ENCODE measurements at places on chromosomes 7 and 10.
A peak's percentile ranks its signal among the peaks of the same experiment; 100 is the strongest.

GRCh38 chr10:132915411-132915810 lies 27.0 kb downstream of the CFAP46 start:
- DNase-seq, result no peak

- no peak for DNase-seq
Measured at GRCh38 chr7:115747174-115747573, 283.4 kb downstream of the TFEC start.

DNA sequence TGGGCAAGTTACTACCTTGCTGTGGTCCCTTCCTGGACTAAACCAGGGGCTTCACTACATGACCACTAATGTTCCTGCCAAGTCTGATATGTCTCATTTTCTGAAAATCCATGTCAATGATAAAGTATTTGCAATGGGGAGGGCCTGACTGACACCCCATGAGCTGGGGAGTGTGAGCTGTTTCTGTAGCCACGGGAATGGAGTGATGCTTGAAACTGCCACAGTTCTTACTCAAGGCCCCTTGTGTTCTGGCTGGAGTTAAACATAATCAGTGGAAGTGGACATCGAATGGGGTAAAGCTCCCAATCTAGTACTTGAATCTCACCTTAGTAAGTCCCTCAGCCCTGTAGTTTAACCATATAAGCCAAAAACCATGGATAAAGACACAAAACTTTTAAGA lies 61.9 kb upstream of the PDLIM1 start:
- no peak for DNase-seq

- DNase-seq, result no peak
Measured at GRCh38 chr7:130814778-130815335, 80.8 kb upstream of the KLF14 start.

DNA sequence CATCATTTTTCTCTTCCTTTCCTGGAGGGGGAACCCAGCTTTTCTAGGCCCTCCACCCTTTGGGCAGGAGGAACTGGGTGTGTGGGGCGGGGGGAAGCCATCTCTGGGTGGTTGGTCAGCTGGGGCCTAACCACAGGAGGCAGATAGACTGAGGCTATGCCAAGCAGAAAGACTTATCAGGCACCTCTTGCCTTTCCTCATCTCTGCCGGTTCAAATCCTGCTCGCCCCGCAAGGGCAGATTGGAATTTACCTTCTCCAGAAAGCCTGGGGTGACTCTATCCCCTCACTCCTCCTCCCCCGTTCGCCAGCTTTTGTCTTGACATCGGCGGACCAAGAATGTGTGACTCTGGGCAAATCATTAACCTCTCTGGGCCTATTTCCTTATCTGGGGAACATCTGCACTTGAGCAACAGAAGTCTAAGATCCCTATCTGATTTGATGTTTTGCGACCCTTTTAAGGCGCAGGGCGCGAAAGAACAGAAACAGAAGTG lies 584 bp upstream of the GARS1 start:
- DNase-seq, result peak; percentile 14

GRCh38 chr7:134364619-134365037 lies 47.9 kb upstream of the SLC35B4 start:
- DNase-seq, result no peak

GRCh38 chr7:954330-955238 lies at the start of gene ADAP1:
Gene ADAP1 (minus strand): TSS chr7:954680. CDS start chr7:954477, 203 bp downstream.
- DNase-seq, result peak; percentile 24

GRCh38 chr10:71006506-71006905 lies 118.1 kb upstream of the PCBD1 start:
- DNase-seq, result no peak

DNA sequence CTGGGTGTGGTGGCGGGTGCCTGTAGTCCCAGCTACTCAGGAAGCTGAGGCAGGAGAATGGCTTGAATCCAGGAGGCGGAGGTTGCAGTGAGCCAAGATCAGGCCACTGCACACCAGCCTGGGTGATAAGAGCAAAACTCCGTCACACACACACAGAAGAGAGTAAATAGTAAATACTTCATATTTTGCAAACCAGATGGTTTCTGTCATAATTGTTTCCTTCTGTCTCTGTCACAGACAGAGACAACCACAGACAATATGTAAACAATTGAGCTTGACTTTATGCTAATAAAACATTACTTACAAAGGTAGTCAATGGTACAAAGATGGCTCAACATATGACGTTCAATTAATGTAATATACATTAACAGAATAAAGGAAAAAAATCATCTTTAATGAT lies 83.7 kb downstream of the JMJD1C start:
- no peak for DNase-seq

GRCh38 chr10:132961787-132962622 lies 19.6 kb upstream of the CFAP46 start:
- no peak for DNase-seq

GRCh38 chr10:7186387-7187018 lies 224.3 kb downstream of the SFMBT2 start:
- DNase-seq, result no peak

- no peak for DNase-seq
Measured at GRCh38 chr7:37128327-37129034, 320.2 kb downstream of the ELMO1 start.

- DNase-seq, result no peak
Measured at GRCh38 chr7:140300243-140301136, 97.8 kb downstream of the SLC37A3 start.

GRCh38 chr7:156932006-156932405 lies 17.5 kb upstream of the NOM1 start:
- DNase-seq, result no peak

DNA sequence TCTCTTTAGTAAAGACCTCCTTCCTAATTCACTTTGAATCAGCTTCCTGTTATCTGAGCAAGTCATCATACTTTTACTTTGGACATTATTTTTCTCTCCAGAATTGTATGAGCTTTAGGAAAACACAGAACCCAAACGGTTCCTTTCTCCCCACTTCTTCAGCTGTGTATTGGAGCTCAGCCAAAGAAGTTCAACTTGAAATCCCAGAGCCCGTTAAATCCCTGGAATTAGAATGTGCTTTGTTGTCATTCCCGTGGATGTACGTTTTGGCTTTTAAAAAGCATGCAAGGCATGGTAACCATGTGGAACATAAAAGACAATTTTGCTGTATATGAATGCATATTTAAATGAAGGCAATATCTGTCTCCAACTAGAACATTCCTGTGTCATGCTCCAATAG lies 46.6 kb downstream of the AGMO start:
- DNase-seq, result no peak

DNA sequence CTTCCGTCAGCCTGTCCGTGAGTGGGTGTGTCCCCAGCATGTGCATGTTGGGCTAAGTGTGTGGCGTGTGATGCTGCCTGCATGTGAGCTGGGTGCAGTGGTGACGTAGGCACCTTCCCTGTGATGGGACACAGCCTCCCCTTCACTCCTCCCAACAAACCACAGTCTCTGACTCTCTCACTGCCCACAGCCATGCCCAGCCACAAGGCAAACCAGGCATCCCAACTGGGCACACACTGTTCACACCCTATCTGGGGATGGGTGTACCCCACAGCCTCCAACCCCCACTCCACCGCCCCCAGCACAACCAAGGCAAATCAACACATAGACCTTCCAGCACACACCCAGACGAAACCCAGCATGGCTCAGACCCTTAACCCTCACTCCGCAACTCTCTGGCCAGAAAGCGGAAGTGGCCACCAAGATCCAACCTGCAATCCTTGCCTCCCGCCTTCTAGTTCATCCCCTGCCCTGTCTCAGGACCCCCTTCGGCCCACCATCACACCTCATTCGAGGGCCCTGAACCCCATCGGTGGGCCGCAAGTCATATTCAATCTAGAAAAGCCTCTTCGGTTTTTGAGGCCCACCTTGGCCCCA lies 10.4 kb downstream of the PSD start:
- no peak for DNase-seq

- DNase-seq, result no peak
Measured at GRCh38 chr7:81447351-81447952, 322.4 kb downstream of the HGF start.

- no peak for DNase-seq
Measured at GRCh38 chr7:129784437-129784782, 168.3 kb downstream of the UBE2H start.

DNA sequence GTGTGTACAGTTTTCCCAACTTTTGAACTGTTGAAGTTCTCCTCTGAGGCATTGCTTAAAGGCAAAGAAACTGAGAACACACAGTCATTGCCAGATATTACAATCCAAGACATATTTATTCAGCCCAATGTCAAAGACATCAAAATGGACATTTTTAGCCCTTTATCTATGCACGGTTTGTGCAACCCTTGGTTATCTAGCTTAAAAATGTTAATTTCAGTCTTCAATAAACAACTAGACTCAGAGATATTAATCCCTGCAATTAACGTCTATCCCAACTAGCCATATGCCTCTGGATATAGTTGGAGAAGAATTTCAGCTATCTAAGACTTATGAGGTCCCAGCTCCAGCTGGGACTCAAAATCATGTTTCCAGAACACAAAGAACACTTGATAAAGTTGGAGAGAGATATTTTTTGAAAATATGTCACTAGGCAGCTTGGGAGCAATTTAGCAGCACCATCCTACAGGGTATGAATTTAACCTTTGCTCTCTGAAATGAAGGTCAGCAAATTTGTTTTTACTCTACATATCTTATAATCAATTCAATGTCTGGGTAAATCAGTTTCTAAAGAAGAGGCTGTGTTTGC lies 357.0 kb downstream of the RNLS start:
- no peak for DNase-seq

GRCh38 chr10:110533149-110533548 lies 34.3 kb upstream of the SMC3 start:
- DNase-seq, result no peak

- no peak for DNase-seq
Measured at GRCh38 chr7:105680505-105681187, 99.4 kb upstream of the EFCAB10 start.

- no peak for DNase-seq
Measured at GRCh38 chr7:24192053-24192452, 91.9 kb upstream of the NPY start.

- DNase-seq, result peak; percentile 74
Measured at GRCh38 chr7:129367700-129368388, 66.4 kb upstream of the STRIP2 start.

DNA sequence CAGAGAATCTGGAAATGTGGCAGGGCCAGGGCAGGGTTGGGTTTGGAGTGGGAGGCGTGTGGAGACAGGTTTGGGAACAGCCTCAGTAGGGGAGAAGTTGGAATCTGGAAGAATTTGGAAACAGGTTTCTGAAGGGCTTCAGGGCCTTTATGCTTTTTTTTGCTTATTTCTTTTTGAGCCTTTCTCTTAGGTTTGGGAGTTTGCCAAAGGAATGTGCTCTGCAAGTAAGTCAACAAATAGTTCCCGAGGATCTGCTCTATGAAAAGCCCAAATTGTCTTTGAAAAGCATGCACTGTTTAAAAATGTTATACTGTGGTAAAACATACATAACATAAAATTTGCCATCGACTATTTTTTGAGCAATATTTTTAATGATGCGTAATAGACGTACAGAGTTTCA lies 86.7 kb upstream of the ADRB1 start:
- no peak for DNase-seq

GRCh38 chr10:62019013-62019684 lies 117.7 kb downstream of the ARID5B start:
- DNase-seq, result no peak

DNA sequence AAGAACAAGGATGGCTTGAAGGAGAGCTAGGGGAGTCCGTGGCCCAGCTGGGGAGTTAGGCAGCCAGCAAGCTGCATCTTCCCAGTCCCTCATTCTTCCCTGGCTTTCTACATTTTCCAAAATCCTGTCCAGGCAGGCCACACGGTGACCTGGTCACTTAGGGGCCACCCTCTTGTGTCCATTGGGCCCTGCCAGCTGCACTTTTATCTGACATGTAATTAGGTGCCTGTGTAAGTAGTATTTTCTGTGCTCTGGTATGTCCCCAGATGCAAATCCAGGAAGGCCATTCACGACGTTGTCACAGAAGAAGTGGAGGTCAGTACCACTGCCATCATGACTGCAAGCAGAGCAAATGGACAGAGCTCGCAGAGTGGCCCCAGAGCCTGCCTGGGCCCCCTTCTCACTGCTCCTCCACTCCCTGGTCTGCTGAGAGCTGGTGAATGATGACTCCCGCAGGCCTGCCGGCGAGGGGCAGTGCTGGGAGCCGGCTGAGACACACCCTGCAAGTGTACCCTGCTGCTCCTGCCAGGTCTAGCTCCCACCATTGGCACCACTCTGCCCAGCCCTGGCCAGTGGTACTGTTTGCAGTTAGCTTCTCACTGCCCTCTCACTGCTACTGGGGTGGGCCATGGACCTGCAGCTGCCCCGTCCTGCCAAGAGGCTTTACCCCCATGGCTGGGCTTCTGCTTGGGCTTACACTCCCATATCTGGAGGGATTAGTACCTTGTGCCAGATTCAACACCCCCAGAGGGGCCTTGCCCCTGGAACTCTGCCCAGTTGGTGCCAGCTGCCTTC lies 98.2 kb downstream of the GLRX3 start:
- DNase-seq, result no peak

DNA sequence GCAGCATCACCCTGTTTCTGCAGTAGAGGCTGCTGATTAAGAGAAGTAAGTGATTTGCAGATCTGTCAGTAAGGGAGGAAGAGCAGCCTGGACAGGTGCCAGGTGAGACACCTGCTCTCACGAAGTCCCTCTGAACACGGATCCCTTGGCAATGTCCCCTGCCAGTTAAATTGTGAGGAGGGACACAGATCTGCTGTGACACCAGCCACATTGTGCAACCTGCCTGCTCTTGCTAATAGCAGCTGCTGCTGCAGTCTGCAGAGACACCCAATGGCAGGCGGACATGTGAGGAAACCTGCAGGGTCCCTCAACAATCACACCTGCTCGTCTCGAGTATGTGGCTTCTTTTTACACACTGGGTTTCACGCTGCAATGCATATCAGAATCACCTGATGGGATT lies 31.9 kb downstream of the ANXA11 start:
- DNase-seq, result no peak

DNA sequence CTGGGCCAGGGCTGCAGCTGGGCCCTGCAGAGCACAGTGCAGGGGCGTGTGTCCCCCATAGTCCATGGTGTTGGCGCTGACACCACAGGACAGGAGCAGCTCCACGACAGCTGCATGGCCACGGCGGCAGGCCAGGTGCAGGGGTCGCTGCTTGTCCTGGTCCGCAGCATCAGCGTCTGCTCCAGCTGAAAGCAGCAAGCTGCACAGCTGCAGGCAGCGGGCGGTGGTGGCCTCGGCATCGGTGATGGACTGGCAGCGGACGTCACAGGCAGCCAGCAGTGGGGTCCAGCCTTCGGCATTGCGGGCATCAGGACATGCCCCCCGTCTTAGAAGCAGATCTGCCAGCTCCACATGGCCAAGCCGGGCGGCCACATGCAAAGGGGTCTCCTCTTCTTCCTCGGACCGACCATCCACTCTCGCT lies 6.0 kb downstream of the ASB10 start:
- DNase-seq, result no peak

DNA sequence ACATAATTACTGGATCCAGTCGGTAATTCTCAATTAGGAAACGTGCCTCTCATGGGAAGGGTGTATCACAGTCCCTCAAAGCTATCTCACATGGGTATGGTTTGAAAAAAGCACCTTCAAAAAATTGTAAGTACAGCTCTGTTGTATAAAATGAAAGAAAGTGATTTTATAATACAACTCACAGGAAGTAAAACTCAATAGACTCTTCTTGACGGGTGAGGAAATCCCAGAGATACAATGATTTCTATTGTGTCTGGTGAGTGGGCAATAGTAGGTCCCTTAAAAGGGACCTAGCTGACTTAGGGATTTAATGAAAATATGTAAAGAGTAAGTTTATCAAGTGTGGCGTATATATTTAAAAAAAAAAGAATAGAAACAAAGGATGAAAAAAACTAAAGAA lies 27.0 kb downstream of the TASOR2 start:
- no peak for DNase-seq

- no peak for DNase-seq
Measured at GRCh38 chr7:44634839-44635591, 28.6 kb downstream of the OGDH start.

All from NK-92 treated with Interleukin-12 subunit alpha and Interleukin-12 subunit beta, amount 100 ng/mL, for 24 hours (cell line).